ENCODE measurements at places on chromosomes 5 and 9. TPM values are rescaled to one million over a fixed set of nuclear protein-coding genes. Genes with fewer than 3 reads are reported as not detected.

DNA sequence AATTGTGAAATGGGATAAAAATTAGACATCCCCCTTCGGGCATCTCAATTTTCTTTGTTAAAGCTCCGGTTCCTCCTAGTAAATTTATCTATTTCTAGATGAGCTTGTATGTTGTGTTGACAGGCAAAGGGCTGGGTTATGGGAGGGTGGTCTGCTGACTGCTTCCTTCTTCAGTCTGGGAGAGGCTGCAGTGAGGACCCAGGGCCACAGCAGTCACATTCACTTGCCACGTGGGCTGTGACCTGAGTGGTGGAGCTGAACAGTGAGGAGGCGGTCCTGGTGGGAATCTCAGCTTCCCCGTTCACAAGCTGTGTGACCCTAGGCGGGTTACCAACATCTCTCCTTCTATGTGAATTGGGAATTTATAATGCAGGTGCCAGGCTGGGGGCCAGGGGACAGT, 57.5 kb upstream of the RXRA start:
- H3K4me1 ChIP-seq: peaks cover 9% of the 10 kb centered on the region
- no peak overlapping the region for H3K27ac ChIP-seq
- no peak for DNase-seq
- no peaks in the 10 kb centered on the region for H3K36me3 ChIP-seq

Gene FAT2
- 0.18 TPM for total RNA-seq

DNA sequence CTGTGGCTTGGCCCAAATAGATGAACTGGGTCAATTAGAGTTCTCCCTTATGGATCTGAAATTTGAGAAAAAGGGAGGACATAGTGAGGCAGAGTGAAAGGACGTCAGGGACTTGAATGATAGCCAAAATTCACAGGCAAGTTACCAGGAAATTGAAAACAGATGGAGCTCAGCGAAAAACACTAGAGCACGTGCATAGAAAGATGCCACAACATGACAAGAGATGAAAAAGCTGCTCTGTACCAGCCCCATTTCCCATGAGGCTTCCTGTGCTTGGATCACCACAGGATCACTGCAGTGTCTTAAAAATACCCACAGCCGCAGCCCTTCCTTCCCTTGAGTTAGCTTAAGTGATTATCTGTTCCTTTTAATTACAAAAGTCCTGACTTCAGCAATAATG, 39.0 kb upstream of the HOMER1 start:
- no peak overlapping the region for H3K4me3 ChIP-seq
- no peak for DNase-seq
- H3K27me3 ChIP-seq: no peaks in the 10 kb centered on the region
- H3K27ac ChIP-seq: no peak overlapping the region
- no peaks in the 10 kb centered on the region for H3K4me1 ChIP-seq
- H3K36me3 ChIP-seq: no peaks in the 10 kb centered on the region

DNA sequence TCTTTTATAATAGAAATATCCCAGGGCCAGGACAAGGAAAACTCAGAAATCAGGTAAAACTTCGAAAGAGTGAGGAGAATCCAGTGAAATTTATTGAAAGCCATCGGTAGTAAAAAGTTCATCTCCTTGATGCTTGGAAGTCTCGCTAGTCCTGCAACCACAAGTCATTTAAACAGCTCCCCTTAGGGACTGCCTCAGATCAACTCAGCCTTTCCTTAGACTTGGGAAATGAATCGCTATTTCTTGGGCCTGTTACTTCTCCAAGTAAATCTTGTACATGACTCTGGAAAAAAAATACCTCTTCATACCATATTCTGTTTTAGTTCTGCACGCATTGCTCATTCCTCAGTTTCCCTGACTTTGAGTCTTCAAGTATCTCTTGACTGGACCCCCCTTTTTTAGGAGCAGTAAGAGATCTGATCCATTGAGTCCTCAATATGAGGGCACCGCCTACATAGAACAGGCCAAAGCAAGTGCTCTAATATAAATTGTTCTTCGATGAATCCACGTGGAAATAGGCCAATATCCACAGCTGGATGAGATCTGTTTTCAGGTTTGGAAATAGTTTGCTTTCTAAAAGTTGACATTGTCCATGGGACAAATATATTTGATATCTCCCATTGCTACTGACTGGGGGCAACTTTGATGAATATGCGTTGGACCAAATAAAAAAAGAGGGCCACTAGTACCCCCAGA, 114.2 kb downstream of the PRDM6 start:
- no peak overlapping the region for H3K4me3 ChIP-seq
- H3K27ac ChIP-seq: no peak overlapping the region
- H3K4me1 ChIP-seq: peaks cover 3% of the 10 kb centered on the region
- no peaks in the 10 kb centered on the region for H3K27me3 ChIP-seq

Gene PTPRD
- total RNA-seq: 97.4 TPM

DNA sequence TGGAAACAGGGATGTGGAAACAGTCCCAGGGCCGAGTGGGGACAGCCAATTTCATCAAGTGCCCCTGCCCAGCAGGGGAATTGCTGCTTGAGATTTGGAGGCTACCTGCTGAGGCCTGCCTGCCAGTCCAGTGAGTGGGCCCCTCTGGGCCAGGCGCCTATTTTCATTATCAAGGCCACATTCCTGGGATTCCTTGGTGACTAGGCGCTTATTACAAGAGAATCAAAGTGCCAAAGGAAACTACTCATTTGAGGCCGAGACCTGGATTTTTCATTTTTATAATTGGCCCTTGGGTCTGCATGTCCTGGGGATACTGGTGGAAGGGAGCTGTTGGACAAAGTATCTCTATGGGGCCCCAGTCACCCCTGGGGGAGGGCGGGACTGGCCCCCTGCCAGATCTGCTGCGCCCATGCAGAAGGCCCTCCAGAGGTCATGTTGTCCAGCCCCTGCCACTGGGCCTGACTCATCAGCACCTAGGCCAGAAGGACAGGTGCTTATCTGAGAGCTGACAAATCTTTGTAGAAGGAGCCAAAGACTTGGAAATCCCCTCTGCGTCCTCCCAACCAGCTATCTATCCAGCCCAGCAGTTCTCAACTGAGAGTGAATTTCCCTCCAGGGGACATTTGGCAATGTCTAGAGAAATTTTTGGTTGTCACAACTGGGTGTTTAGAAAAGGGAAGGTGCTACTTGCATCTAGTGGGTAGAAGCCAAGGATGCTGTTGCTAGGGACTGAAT, 45.6 kb downstream of the FOXI1 start:
- no peaks in the 10 kb centered on the region for H3K27me3 ChIP-seq
- peak overlapping the region; percentile 52 for H3K27ac ChIP-seq
- no peaks in the 10 kb centered on the region for H3K36me3 ChIP-seq
- peak; percentile 89 for DNase-seq
- H3K4me3 ChIP-seq: no peak overlapping the region

- no peak for DNase-seq
- H3K27me3 ChIP-seq: no peaks in the 10 kb centered on the region
- H3K36me3 ChIP-seq: no peaks in the 10 kb centered on the region
- no peaks in the 10 kb centered on the region for H3K4me1 ChIP-seq
- H3K27ac ChIP-seq: no peak overlapping the region
Observed at GRCh38 chr5:33755231-33755630, 136.6 kb downstream of the ADAMTS12 start.

- H3K4me3 ChIP-seq: no peak overlapping the region
- DNase-seq: no peak
- no peaks in the 10 kb centered on the region for H3K36me3 ChIP-seq
- H3K27ac ChIP-seq: no peak overlapping the region
- no peaks in the 10 kb centered on the region for H3K4me1 ChIP-seq
Observed at GRCh38 chr5:139141446-139142204, 56.5 kb downstream of the SIL1 start.

GRCh38 chr9:113446323-113446740, 17.2 kb upstream of the RGS3 start:
- no peaks in the 10 kb centered on the region for H3K4me1 ChIP-seq
- H3K36me3 ChIP-seq: no peaks in the 10 kb centered on the region
- H3K27ac ChIP-seq: no peak overlapping the region

DNA sequence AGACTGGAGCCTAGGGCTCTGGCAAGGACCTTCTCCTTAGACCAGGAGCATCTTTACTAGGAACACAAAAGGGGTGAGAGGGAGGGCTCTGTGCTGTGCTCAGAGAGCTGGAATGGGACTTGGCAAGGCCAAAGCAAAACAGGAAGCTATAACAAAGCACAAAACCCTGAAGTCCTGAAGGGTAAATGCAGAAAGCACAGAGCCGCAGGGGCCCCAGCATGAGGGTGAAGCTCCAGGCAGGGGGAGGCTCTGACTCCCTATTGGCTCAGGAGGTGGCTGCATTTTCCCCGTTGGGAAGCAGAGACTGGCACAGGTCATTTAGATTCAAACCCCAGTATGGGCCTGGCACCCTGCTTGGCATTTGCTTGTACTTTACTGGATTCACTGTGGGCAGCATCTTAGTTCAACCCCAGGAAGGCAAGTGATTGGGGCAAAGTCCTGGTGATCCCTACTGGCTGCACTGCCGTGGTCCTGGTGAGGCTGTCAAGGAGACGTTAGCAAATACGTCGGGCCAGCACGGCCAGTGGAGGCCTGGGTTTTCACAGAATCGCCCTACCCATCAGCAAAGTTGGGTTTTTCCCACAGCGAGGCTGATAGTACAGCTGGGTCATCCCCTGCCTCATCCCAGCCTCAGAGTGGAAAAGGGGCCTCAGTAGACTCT, 46.3 kb downstream of the GGTA1 start:
- no peaks in the 10 kb centered on the region for H3K27me3 ChIP-seq
- peak; percentile 60 for DNase-seq
- no peaks in the 10 kb centered on the region for H3K36me3 ChIP-seq
